ENCODE measurements at places on chromosomes 3 and 15.

GRCh38 chr3:53030619-53031449 is 15.0 kb downstream of the SFMBT1 start:
- DNase-seq: peak; percentile 43

GRCh38 chr3:184691397-184692231 is 20.2 kb downstream of the MAGEF1 start:
- DNase-seq: no peak

DNA sequence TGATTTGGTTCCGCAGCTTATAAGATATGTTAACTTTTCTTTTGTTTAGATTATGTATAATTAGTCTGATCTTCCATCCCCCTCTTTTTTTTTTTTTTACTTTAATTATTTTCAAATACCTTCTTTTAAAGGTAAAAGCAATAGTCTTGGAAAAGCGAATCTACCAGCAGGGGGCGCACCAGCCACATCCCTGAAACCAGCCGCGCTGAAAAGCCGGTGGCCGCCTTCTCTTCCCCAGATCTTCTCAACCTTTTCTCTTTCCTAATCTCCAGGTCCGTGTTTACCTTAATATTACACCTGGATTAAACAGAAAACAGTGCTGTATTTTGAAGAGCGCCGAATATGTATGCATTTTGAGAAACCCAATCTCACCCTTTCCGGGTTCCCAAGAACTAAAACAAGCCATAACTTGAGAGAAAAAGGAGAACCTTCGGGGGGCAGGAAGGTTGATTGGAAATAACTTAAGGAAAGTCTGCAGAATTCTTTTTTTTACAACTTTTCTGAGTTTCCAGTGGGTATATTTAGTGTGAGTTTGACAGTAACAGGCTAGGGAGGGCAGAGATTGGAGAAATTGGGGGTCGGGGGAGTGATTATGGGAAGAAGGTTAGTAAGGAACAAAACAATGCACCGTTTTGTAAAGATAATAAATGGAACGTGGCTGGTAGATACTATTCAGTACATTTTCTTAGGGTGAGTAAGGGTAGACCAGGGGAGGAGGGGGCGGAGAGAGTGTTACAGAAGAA is 2.0 kb upstream of the SOX2 start:
- no peak for DNase-seq

DNA sequence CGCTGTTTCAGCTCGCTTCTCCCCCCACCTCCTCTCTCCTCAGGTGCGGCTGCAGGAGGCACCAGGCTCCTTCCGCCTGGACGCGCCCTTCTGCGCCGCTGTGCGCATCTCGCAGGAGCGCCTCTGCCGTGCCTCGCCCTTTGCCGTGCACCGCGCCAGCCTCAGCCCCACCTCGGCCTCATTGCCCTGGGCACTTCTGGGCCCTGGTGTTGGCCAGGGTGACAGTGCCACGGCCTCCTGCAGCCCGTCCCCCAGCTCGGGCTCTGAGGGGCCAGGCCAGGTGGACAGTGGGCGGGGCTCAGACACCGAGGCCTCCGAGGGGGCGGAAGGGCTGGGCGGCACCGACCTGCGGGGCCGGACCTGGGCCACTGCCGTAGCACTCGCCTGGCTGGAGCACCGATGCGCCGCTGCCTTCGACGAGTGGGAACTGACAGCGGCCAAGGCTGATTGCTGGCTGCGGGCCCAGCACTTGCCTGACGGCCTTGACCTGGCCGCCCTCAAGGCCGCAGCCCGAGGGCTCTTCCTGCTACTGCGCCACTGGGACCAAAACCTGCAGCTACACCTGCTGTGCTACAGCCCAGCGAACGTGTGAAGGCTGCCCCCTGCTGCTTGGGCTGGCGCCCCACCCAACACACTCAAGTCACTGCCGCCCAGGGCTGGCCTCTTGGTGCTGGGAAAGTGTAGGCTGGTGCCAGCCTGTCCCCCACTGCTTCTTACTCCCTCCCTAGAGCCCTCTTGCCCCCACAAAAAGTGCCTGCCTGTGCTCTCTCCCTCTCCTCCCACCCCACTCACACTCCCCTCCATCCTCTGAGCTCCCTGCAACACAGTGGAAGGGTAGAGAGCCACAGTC is 7.1 kb downstream of the ALG3 start:
- DNase-seq: no peak

GRCh38 chr3:187210545-187211327 is 13.4 kb downstream of the RTP1 start:
- DNase-seq: no peak

- no peak for DNase-seq
Observed at GRCh38 chr3:169552533-169552932, 111.0 kb downstream of the MECOM start.

DNA sequence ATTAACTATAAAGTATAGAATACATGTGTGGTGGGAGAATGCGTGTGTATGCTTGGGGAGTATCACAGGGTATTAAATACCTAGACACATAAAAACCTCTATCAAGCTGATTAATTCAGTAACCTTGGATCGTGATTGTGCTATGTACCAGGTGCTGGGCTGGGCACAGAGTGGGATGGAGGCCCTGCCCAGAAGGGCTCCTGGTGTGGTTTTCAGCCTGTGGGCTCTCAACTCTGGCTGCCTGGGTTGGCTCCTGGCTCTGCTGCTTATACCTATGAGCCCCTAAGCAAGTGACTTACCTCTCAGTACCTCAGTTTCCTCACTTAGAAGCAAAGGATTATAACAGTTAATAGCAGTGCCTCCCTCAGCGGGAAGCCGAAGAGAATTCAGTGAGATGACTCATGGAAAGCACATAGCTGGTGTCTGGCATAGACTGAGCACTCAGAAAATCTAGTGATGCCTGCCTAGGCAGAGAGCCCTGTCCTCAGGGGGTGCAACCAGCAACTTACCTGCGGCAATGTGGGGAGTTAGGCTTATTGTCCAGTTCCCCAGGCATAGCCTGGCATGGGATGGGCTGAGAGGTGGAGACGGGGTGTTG is 90.6 kb upstream of the MYZAP start:
- DNase-seq: no peak
